ENCODE measurements at places on chromosomes 11 and 22.

DNA sequence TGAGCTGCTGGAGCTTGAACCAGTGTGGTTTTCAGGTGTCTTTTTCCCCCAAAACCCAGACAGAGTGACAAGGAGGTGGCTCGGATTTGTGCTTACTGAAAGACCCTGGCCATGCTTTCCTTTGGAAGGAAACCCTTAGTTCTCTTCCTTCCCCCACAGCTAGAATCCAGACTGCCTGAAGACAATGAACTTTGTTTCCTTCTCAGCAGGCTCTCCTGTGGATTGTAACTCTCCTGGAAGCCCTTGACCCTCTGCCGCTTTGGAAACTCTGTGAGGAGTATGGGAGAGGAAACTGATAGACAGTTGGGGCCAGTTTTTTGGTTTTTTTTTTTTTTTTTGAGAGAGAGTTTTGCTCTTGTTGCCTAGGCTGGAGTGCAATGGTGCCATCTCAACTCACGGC is 62.1 kb upstream of the SESN3 start:
- no peak for DNase-seq

DNA sequence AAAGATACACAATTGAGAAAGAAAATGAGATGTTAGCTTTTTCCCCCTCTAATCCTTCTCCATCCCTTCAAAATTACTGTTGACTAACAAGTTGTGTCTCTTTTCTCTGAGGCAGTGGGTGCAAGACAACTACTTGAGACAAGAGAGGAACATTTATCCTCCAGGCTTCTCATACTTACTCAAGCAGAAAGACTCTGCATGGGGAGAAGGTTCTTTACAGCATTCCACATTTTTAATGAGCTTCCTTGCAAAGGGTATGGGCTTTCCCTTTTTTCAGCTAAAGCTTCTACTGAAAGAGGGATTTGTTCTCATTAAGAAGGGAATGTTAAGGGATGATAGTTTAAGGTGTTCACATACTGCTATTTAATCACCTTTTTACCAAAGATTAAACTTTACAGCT is 47.8 kb downstream of the PAX6 start:
- no peak for DNase-seq

DNA sequence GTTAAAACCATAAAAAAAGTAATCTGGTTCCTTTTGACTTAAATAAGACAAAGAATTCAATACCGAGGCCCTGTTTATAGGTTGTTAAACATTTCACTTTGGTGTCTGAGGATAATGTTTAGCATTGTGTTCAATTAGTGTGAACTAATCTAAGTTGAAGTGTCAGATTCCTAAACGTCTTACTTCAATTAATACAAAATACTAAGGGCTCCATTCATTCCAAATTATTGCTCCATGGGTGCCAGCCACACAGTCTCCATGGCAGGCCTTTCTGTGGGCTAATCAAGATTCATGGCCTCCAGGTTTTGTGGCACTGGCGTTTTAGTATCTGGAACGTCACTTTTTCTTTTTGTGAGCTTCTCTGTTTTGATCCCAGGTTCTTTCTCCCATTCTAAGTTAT is 89.4 kb downstream of the TMEM135 start:
- DNase-seq, result no peak

- DNase-seq, result no peak
These were observed 7.5 kb upstream of the PLA2G6 start for GRCh38 chr22:38189104-38189503.

DNA sequence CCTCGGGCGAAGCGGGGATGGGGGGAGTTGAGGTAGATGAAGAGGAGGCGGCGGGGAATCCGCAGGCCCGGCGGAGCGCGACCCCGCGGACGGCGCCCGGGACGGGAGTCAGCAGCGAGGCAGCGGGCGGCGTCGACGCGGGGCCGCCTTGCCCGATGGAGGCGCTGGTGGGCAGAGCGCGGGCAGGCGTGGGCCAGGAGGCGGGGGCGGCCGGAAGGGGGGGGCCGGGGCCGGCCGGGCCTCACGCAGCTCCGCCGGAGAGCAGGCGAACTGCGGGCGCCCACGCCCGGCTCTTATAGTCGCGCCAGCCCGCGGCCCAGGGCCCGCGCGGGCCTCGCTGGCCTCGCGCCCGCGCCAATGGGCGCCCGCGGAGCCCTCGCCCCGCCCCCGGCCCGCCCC is at the start of gene IGF2:
TSS of gene IGF2 (minus strand) at position 267 of the 399 bp plus-strand sequence. CDS start 3,866 bp downstream, outside the sequence.
- DNase-seq, result no peak

DNA sequence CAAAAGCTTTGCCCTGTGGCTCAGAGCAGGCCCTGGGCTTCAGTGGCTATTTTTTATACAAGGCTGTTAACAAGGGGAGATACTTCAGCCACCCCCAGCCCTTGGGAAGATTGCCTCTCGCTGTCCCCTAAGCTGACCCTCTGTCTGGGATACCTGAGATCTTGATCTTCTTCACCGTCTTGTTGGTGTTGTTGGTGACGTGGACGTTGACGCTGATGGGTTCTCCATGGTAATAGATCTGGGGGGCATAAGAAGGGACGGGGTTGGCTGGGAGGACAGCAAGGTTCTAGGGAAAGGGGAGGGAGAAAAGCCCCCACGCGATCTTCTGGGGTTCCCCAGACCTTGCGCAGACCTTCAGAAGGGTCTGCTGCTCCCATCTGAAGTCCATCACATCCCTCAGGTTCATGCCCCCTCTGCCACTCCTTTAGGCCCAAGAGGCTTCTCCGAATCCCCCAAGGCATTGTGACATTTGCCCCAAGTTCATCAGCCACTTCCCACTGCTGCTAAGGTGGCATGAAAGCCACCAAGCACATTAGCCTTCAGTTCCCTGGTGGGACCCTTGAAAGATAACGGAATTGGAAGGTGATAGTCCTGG is 36.7 kb downstream of the TPBGL start:
- DNase-seq, result peak; percentile 10

DNA sequence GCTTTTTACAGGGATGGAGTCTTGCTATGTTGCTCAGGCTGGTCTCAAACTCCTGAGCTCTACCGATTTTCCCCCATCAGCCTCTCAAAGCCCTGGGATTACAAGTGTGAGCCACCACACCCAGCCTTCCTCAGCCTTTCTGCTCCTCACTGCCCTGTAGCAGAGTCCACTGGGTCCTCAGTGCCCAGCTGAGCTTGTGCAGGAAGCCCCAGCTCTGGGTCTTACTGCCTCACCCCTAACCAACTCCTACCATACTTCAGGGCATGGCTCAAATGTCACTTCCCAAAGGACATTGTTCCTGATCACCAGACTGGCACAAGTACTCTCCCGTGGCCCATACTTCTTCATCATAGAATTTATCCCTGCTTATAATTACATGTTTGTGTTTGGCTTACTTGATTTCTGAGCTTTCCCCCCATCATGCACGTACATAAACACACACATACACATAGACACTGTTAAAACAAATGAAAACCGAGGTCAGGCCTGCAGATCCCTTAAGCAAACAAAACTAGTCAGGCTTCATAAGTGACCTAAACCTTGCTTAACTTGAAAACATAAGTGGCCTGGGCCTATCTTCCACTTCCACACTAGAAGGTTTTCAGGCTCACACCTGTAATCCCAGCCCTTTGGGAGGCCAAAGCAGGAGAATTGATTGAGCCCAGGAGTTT is 14.0 kb upstream of the SLC43A3 start:
- DNase-seq, result peak; percentile 6

- DNase-seq, result no peak
These were observed 2.9 kb upstream of the HTATIP2 start for GRCh38 chr11:20360650-20361049.

GRCh38 chr22:43205261-43205691 is 18.3 kb upstream of the TTLL12 start:
- DNase-seq, result no peak

DNA sequence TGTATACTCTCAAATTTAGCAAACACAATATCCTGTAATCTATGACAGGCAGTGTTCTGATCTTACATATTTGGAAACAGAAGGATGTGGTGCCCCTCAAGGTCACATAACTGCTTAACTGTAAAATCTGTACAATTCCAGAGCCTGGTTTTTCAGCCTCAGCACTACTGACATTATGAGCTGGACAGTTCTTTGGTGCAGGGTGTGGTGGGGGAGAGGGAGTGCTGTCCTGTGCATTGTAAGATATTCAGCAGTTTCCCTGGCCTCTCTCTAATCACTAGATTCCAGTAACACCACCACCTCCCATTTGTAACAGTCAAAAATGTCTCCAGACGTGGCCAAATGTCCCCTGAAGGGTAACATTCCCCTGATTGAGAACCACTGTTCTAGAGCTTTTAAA is 1.8 kb upstream of the OR5B21 start:
- no peak for DNase-seq

DNA sequence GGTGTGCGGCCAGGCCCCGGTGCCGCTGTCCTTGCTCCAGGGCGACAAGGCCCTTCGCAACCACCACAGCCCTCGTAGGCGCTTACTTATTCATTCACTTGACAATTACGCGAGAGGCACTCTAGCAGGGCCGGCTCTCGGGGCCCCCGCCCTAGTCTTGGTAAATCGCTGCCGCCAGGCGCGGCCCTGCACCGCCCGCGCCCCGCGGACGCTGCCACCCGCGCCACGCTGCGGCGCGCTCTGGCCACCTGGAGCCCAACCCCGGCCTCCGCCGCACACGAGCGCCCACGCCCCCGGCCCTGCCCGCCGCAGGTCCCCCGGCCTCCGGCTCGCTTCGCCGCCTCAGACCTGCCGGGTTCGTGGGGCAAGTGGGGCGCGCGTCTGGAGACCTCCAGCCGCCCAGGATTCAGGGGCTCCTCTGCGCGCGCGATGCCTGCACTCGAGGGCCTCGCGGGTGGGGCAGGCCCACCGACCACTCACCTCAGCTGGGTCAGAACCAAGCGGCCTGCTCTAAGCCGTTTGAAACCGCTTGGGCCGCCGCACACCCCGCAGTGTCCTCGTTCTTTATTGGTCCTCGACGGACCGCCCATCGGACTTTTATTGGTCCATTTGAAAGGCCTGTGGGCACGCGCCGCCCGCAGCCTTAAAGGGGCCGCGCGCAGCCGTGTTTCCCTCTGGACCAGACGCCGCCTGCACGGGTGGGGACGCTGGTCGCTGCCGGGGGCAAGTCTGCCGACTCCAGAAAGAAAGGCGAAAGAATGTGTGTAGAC is at the start of gene CKAP5:
TSS of gene CKAP5 (minus strand) at position 541 of the 770 bp plus-strand sequence. CDS start 25,049 bp downstream, outside the sequence.
- peak; percentile 95 for DNase-seq

- no peak for DNase-seq
These were observed 810.7 kb downstream of the TBC1D22A start for GRCh38 chr22:47573141-47573540.

DNA sequence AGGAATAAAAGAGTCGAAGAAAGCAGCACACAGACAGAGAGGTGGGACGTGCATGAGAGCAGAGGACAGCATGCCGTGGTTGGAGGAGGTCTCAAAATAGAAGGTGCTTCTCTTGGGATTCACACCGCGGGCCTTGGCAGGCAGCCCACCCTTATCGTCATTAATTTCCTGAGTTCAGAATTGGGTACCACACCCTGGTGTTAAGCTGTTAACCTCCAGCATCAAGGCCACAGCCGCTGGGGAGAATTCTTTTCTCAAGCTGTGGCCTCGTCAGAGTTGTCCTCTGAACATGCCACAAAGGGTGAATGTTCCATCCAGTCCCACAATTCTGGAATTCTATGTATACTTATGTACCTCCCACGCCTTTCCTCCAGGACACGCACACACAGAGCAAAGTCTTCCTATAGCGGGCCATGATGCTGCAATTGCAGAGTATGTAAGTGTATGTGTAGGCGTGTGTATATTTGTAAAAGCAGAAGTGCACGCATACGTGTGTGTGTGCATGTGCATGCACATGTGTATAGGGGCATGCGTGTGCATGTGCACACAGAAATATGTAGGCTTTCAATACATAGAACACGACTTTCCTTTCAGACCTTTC is 39.0 kb downstream of the ADAMTS8 start:
- no peak for DNase-seq

DNA sequence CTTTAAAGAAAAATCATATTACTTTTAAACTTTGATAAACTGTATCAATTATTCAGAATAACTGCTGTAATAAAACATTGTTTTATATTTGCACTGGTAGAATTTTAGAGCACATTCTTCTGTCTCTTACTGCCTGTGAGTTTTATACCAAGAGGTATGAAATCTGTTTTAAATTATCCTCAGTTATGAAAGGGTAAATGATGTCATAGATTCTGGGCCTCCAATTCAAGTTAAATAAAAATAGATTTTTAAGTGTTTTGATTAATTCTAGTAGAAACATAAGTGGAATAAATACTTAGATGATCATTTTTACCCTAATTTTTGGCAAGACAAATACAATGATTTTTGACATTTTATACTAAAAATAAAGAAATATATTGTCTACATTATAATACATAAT is 93.0 kb downstream of the GUCY1A2 start:
- DNase-seq, result no peak

DNA sequence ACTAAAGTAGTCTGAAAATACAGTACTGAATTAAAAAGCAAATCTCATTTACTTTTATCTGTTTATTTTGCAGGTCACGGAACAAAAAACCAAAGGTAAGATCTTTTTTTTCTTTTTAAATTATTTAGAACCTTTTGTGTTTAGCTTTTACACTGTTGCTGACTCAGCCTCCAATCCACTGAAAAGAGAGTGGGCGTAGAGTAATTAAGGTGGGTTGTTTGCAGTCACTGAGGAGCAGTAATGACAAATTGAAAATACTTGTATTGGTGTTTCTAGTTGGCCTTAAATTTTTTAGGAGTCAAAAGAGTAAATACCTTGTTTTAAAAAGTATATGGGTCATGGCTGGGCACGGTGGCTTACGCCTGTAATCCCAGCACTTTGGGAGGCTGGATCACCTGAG is 73.4 kb downstream of the TNRC6B start:
- no peak for DNase-seq

DNA sequence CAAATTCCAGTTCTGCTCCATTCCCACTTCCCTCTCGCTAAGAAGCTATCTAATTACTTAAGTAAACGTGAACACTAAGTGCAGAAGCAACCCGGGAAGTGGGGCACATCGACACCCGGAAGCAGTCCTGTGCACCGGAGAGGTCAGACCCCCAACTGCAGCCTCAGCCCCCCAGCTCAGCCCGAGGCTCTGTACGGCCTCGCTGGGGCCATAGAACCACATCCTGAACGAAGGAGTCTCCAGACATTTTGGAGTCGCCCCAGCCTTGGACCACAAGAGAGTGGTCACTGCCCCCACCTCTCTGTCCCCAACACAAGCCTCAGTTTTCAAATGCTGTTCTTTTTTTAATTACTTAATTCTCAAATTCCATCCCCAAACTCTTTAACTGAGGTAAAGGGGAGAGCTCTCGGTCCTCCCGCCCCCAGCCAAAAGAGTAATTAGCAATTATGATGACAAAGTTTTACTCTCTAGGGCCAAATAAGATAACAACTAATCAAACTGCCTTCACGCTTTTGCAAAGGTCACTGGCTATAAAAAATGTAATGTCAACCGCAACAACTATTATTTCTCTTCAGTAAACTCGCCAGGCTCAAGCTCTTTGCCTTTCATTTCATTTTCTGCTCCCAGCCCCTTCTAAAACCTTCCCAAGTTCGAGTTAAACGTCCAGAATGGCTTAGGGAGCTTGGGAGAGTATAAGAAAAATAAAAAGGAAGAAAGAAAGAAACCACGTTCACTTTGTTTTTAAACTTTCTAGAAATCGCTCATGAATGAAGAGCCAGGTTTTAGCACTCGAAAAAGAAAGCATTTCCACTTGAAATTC is 2.2 kb downstream of the PAX6 start:
- DNase-seq, result no peak

All from cardiac septum (tissue), 1 donor.